NCI-H1105 (cell line): ENCODE measurements at places on chromosomes 7 and 10.

GRCh38 chr10:57661206-57661605 lies 606.5 kb downstream of the IPMK start:
- DNase-seq = no peak

DNA sequence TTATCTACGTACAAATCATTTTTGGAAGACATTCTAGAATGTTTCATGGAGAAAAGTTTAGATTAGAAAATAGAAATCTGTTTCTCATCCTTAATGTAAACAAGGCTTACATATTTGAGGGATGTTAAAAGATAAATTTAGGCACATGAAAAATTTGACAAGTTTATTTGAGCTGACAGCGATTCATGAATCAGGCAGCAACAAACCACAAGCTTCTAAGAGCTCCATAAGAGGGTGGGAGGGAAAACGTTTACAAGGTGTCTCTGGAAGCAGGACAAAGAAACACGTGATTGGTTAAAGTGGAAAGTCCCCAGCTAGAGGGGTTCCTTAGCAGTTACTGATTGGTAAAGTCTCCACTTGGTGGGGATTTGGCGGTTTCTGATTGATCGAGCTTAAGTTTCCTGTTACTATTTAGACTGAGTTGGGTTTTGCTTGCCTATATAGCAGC lies 228.9 kb upstream of the PITRM1 start:
- no peak for DNase-seq

DNA sequence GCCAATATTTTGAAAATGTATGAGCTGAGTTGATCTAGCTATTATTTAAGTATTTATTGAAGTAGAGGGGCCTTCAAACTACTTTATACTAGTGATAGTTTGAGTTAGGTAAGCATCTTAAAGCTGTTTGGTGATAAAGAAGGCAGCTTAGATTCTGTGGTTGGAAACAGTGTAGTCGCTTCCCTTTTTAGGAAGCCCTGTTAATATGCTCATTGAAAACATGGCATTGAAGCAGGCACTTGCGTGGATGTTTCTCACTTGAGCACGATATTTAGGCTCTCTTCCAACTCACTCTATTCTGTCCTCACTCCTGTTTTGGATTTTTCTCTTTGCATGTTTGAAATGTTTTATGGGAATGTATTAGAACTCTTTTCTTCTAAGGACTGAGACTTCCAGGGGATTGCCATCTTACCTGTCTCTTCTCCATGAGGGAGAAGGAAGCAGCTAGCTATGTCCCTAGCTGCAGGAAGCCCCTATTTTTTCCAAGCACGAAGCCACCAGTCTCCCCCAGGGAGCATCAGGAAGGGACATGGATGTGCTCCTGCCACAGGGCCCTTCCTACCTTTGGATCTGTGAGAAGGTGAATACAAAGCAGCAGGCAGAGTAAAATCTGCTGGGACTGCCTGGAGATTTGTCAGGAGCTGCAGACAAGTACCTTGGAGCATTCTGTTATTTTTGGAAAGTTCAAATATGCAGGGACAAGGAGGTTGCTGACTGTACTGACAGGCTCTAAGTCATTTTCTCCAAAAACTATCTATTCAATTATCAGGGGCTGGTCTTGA lies 22.0 kb upstream of the BMPR1A start:
- no peak for DNase-seq

DNA sequence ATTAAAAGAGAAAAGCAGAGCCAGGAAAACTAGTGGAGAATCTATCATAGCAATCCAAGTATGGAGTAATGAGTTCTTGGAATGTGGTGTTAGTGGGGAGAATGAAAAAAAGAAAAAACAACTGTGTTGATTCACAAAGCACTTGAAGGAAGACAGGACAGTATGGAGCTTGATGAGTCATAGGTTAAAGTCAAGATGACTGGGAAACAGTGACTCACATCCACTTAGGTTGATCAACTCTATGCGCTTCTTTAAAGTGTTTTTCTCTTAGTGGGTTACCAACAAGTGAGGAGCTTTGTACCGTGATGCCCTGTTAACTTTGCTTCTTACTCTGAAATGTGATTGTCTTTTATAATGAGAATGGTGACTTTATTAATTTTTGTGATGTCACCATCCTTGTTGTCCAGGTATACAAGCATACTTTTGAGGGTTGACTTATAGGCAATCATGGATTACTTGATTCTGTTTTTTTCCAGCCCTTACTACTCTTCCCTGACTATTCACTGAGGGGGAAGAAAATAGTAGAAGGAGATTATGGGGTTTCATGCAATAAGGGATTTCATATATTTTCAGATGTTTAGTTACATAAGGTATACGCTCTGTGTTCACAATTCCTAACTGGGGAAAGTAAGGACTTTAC lies 32.1 kb upstream of the MDFIC start:
- DNase-seq = no peak

DNA sequence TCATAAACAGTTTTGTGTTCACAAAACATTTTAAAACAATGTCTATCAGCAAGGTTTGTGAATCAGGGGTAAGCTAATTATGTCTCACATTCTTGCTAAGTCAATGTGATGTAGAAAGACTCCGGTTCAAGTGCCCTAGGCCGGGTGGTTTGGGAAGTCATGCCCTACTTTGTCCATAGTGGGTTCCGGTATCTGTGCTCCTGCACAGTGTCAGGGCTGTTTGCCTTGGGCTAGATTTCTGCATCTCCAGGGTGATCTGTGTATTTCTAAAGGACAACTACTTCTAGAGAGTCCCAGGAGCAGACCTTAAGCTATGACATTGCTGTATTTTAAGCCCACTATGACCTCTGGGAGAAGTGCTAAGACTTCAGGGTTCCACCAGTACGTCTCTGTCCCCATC lies 504.1 kb downstream of the PLXNA4 start:
- no peak for DNase-seq

- DNase-seq = no peak
These were observed 33.0 kb downstream of the WIPF3 start for GRCh38 chr7:29839302-29839701.

- DNase-seq = no peak
These were observed 1.8 kb upstream of the OPN1SW start for GRCh38 chr7:128777156-128778123.

DNA sequence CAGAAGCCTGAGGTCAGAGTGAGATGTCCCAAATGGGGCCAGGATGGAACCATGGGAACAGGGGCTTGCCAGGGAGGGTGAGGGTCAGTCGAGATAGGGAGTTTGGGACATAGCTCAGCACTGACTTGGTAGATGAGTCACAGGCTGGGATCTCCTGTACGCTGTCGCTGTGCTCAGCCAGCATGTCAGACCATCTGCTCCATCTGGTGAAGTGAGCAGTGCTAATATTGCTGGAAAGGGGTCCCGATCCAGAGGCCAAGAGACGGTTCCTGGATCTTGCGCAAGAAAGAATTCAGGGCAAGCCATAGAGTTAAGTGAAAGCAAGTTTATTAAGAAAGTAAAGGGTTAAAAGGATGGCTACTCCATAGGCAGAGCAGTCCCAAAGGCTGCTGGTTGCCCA lies 505.6 kb downstream of the GALNT17 start:
- DNase-seq = no peak

GRCh38 chr10:114839901-114840300 lies 18.3 kb downstream of the FHIP2A start:
- DNase-seq = no peak

DNA sequence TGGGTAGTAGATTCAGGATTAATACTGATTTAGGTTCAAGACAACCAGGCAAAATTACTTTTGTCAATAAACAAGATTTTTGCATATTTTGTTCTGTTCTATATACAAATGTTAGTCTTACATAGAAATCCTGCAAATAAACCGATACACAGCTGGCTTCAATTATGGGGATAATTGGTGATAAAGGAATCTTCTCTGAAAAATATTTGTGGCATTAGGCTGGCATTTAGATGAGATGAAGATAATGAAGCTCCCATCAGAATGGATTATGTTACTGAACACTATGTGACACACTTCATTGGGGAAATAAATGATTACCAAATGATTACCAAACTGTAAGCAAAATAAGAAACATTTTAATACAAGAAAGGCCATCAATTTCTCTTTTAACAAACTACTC lies 65.8 kb downstream of the NT5C2 start:
- no peak for DNase-seq

GRCh38 chr7:24701261-24702235 lies 55.7 kb downstream of the GSDME start:
- DNase-seq = no peak

GRCh38 chr10:11416974-11417373 lies 194.5 kb downstream of the USP6NL start:
- no peak for DNase-seq

GRCh38 chr10:103077491-103078308 lies 115.4 kb downstream of the NT5C2 start:
- DNase-seq = no peak

GRCh38 chr7:103445228-103446048 lies 569 bp downstream of the SLC26A5 start:
- no peak for DNase-seq

DNA sequence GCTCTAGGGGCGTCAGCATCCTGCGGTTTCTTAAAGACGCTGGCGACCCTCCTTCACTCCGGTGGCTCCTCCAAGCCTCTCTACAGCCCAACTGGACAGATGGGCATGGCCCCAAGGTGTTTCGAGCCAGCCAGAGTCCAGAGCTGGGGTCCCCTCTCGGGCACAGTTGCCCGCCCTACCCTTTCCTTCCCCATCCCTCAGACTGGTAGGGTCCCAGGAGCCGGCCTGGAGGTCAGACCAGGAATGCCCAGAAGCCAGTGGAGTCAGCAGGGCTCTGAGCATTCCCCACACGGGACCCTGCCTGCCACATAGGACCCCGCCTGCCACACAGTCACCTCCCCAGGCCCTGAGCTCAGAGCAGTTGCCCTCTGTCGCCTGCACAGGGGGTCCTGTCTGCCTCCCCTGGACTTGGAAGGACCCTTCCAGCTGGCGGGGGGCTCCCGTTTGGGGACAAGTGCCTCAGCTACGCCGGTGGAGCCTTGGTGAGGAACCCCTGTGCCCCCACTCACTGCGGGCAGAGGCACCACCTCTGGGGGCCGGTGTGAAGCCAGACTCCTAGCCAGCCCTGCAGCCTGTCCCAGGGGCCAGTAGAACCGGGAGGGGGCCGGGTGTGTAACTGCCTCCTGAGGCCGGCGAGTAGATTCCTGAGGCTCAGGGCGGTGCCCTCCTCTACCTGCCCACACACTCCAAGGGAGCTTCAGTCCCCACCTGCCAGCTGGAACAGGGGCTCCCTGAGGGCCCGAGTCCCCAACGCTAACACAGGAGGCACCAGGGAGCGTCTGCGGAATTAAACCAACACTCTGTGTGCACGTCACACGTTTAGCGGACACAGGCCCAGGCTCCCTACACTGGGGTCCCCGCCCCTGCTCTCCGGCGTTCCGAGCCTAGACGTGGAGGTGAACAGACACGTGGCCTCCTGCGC lies 19.4 kb upstream of the PDGFA start:
- no peak for DNase-seq

GRCh38 chr7:44636041-44636584 lies 29.7 kb downstream of the OGDH start:
- DNase-seq = no peak

GRCh38 chr10:114022766-114023597 lies 20.7 kb upstream of the ADRB1 start:
- DNase-seq = no peak

GRCh38 chr10:87842776-87843497 lies 20.4 kb downstream of the KLLN start:
- DNase-seq = no peak

DNA sequence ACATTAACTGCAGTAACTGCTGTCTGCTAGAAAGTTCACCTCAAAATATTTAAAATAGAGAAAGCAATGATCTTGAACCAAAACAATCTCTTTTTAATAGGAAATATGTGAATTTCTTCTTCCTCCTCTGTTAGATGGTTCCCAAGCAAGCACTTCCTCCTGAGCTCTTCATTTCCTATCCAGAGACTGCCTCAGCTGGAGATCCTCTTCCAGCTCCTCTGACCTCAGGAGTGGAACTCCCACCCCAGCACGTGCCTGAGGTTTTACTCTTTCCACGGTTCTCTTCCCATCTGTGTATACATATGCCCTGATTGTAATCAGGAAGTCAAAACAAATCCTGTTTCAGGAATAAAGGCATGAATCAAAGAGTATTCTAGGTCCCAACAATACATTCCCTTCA lies 5.6 kb downstream of the DENND11 start:
- DNase-seq = no peak

DNA sequence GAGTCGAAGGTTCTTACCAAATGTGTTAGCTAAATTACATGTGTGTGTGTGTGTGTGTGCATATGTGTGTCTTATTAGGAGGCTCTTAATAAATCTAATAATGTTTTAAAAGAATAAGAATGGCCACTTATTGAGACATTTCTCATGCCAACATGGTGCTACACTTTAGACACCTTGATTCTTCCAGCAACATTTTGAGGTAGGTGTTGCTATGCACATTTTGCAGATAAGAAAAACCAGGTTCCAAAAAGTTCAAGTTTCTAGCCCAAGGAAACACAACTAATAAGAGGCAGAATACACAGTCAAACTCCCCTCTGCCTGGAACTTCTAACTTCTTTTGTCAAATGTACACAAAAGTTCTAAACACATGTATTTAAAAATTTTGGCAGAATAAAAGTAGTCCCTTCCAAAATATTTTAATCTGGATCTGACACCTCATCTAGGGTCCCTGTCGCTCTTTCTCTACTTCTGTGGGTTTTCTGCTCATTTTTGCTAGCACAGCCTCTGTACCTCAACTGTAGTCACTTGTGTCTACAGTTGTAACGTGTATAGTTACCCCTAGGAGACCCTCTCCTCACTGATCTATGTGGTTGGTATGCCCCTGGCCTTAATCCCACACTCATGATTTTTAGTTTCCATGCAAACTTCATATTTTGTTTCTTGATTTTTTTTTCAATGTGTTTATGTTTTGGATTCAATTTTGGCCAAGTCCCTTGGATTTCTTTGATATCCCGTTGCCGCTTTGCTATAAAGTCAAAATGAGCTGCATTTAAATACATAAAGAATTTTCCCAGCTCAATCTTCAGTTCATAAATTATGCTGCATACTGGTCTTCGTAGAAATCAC lies 4.3 kb downstream of the ANKRD1 start:
- no peak for DNase-seq

DNA sequence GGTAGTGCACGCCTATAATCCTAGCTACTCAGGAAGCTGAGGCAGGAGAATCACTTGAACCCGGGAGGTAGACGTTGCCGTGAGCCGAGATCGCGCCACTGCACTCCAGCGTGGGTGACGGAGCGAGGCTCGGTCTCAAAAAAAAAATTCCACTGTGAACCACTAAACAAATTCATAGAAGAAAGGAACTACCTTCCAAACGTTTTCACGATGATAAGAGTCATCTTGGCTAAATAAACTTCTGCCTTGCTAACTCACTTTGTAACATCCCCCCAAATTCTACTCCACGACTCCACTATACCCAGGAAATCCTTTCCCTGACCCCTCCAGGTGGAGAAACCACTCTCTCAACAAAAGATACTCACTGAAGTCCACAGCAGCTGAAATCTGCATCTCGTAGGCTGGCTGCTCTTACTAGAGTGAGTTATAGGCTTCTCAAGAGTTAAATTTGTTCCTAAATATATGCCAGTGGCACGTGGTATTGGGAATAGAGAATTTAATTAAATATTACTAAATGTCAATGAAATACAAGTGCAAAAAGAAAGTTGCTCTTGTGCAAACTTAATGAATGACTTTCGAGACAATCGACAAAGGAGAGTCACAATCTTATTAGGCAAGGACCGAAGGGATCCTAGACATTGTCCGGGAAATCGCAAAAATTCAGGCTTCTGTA lies 1.6 kb upstream of the GTF2I start:
- DNase-seq = no peak
